CD4-positive, alpha-beta T cell treated with Interleukin-21 for 1 hour (primary cell): ENCODE measurements at places on chromosomes 2 and 18.

- no peak for DNase-seq
Observed at GRCh38 chr2:106956416-106956815, 70.4 kb upstream of the ST6GAL2 start.

GRCh38 chr2:150212722-150213171, 274.7 kb downstream of the RND3 start:
- no peak for DNase-seq

DNA sequence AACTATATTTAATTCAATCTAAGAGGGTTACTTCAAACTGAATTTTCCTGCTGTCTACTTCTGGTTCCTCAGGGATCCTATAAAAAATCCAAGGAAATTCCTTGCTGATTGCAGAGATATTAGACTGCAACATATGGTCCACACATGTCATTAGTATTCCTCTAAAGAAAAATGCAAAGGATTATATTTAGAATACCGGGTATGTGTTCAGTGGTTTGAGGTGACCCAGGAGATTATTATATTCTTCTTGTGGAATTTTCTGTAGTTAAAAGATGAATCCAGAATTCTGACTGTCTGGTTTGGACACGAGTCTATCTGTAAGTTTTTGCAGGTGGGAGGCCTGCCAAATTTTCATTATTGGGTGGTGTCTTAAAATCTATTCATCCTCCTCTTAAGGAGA, 18.2 kb downstream of the HOXD1 start:
- no peak for DNase-seq

- DNase-seq, result no peak
Observed at GRCh38 chr18:13500227-13500865, 226.0 kb downstream of the FAM210A start.

GRCh38 chr2:3535794-3536681, 16.7 kb upstream of the ADI1 start:
- no peak for DNase-seq

GRCh38 chr2:1310202-1310601, 103.1 kb upstream of the TPO start:
- DNase-seq, result no peak

DNA sequence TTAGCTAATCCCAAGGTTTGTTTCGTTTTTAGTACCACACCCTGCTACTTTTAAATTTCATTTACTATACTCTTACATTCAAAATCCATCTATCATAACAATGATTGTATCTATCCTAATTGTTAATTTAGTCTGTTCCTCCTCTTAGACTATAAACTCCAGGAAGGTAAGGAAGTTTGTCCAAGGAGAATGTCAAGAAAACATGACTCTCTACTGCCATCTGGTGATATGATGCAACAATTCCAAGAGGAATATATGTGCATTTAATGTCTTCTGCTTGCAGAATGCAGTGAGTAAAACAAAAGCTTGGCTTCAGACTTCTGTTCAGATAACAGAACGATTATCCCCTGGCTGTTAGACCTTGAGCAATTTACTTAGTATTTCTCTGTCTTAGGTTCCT, 1267.1 kb downstream of the LRP1B start:
- no peak for DNase-seq

GRCh38 chr2:130756874-130757668, 1.7 kb downstream of the AMER3 start:
- no peak for DNase-seq

- no peak for DNase-seq
Observed at GRCh38 chr18:32624182-32624723, 148.6 kb downstream of the KLHL14 start.
